Skin of body (tissue), 3 donors: ENCODE measurements at places on chromosomes 11 and 22. TPM values are rescaled to one million over a fixed set of nuclear protein-coding genes. Genes with fewer than 3 reads are reported as not detected.

DDX25 gene
- total RNA-seq, result 0.20 TPM

NLRP10 gene
- total RNA-seq, result 5.0 TPM

RHOD gene
- total RNA-seq, result 11.7 TPM

CRACR2B gene
- 5.6 TPM for total RNA-seq

SNX15 gene
- 8.6 TPM for total RNA-seq

P2RX6 gene
- 0.59 TPM for total RNA-seq

GGTLC2 gene
- not detected for total RNA-seq

XKR3 gene
- total RNA-seq, result not detected

CHEK2 gene
- 10.8 TPM for total RNA-seq

MEI1 gene
- total RNA-seq, result 0.59 TPM

KRTAP5-11 gene
- total RNA-seq, result 2.2 TPM

TREH gene
- total RNA-seq, result not detected

NLRP14 gene
- 0.20 TPM for total RNA-seq

CNGA4 gene
- 0.49 TPM for total RNA-seq
